Activated naive CD8-positive, alpha-beta T cell treated with anti-CD3 and anti-CD28 coated beads, Interleukin-2, amount 10 ng/mL, durations not matched to agents 7 days and 5 days (primary cell): ENCODE measurements at places on chromosomes 4 and X. TPM values are rescaled to one million over a fixed set of nuclear protein-coding genes. Genes with fewer than 3 reads are reported as not detected.

- H3K36me3 ChIP-seq: no peaks in the 10 kb centered on the region
- H3K4me3 ChIP-seq: no peak overlapping the region
- no peak overlapping the region for H3K27ac ChIP-seq
- H3K27me3 ChIP-seq: peaks cover 4% of the 10 kb centered on the region
These were observed 652.1 kb downstream of the ANKRD50 start for GRCh38 chr4:124060261-124060918.

DUSP21 gene
- total RNA-seq: not detected

- no peak overlapping the region for H3K27ac ChIP-seq
- H3K4me1 ChIP-seq: no peaks in the 10 kb centered on the region
- H3K36me3 ChIP-seq: peaks cover 4% of the 10 kb centered on the region
- DNase-seq: no peak
- H3K4me3 ChIP-seq: no peak overlapping the region
These were observed 31.5 kb downstream of the KLHL8 start for GRCh38 chr4:87188932-87189331.

- no peaks in the 10 kb centered on the region for H3K27me3 ChIP-seq
- H3K4me3 ChIP-seq: no peak overlapping the region
These were observed 1004.7 kb upstream of the LCORL start for GRCh38 chr4:19026281-19026680.

- H3K4me3 ChIP-seq: no peak overlapping the region
- no peaks in the 10 kb centered on the region for H3K4me1 ChIP-seq
- H3K36me3 ChIP-seq: no peaks in the 10 kb centered on the region
- no peak for DNase-seq
- H3K27ac ChIP-seq: no peak overlapping the region
These were observed 251.6 kb downstream of the USP46 start for GRCh38 chr4:52407545-52407944.

- DNase-seq: no peak
- no peaks in the 10 kb centered on the region for H3K27me3 ChIP-seq
- no peak overlapping the region for H3K27ac ChIP-seq
- H3K4me3 ChIP-seq: no peak overlapping the region
- peaks cover 18% of the 10 kb centered on the region for H3K36me3 ChIP-seq
- H3K4me1 ChIP-seq: no peaks in the 10 kb centered on the region
These were observed 55.4 kb downstream of the CLCN3 start for GRCh38 chr4:169675825-169676224.

DNA sequence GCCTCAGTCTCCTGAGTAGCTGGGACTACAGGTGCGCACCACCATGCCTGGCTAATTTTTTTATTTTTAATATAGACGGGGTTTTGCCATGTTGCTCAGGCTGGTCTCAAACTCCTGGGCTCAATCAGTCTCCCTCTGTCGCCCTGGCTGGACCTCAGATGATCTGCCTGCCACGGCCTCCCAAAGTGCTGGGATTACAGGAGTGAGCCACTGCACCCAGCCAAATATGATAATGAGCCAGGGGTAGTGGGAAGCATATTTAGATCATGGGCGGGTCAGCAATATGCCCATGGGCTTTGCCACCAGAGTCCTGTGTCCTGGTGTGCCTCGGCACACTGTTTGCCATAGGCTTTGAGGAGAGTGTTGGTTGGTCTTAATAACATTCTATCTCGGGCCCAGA lies 71.8 kb downstream of the FAM193A start:
- peaks cover 6% of the 10 kb centered on the region for H3K4me1 ChIP-seq
- peak; percentile 7 for DNase-seq
- H3K27me3 ChIP-seq: no peaks in the 10 kb centered on the region
- H3K27ac ChIP-seq: no peak overlapping the region
- no peak overlapping the region for H3K4me3 ChIP-seq

- no peak for DNase-seq
- H3K4me3 ChIP-seq: no peak overlapping the region
- H3K27me3 ChIP-seq: no peaks in the 10 kb centered on the region
- peaks cover 31% of the 10 kb centered on the region for H3K36me3 ChIP-seq
- H3K4me1 ChIP-seq: no peaks in the 10 kb centered on the region
These were observed 132.8 kb downstream of the ARHGEF9 start for GRCh38 chrX:63652086-63652765.

GRCh38 chr4:85778632-85779131 lies 303.7 kb downstream of the ARHGAP24 start:
- H3K4me3 ChIP-seq: no peak overlapping the region
- DNase-seq: no peak
- no peaks in the 10 kb centered on the region for H3K4me1 ChIP-seq
- peaks cover 2% of the 10 kb centered on the region for H3K27me3 ChIP-seq
- H3K36me3 ChIP-seq: no peaks in the 10 kb centered on the region

- peaks cover 4% of the 10 kb centered on the region for H3K4me1 ChIP-seq
- H3K27me3 ChIP-seq: no peaks in the 10 kb centered on the region
- no peak overlapping the region for H3K4me3 ChIP-seq
These were observed 34.0 kb downstream of the SLC9A6 start for GRCh38 chrX:136019226-136019625.

DCAF12L2 gene
- total RNA-seq: not detected

- H3K4me1 ChIP-seq: peaks cover 23% of the 10 kb centered on the region
- H3K4me3 ChIP-seq: no peak overlapping the region
- H3K27me3 ChIP-seq: no peaks in the 10 kb centered on the region
- DNase-seq: no peak
- no peak overlapping the region for H3K27ac ChIP-seq
These were observed 141.3 kb downstream of the MGST2 start for GRCh38 chr4:139806929-139807328.

DNA sequence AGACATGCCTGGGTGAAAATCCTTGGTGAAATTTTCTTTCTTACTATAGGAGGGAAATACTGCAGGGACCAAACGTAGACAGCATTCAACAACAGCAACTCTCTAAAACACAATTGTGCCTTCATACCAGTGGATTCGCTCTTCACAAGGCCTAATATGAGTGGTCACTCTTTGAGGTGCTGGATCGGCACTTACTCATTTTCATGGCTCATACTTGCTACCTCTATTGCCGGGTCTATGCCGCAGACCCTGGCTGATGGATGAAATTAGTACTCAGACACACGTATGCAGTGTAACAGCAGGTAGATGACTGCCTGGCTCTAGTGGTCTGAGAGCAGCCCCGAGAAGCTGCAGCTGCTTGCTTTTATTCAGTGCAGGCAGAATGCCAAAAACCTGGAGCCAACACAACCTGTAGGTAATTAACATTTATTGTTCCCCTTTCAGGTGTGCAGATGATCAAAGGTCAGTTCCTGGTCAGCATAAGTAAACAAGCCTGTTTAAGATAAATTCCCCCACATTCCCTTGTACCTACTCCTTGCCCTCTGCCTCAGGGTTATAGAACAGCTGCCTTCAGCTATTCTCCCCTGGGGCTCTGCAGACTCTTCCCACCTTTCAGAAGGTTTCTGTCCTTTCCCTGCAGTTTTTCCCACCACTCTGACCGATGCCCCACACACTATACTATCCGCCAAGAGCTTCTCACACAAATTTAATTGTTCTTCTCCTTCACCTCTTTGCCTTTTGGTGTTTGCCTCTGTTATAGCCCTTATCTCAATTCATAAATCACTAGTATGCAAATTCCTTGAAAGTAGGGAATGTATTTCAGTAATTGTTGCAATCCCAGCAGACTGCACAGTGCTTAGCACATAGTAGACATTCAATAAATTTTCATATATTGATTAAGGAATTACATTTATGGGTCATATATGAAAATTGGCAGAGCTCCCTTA lies 210.0 kb downstream of the SPANXN3 start:
- H3K27me3 ChIP-seq: no peaks in the 10 kb centered on the region
- H3K4me1 ChIP-seq: no peaks in the 10 kb centered on the region
- no peak overlapping the region for H3K27ac ChIP-seq
- no peak overlapping the region for H3K4me3 ChIP-seq

GRCh38 chr4:17966312-17966711 lies 55.2 kb downstream of the LCORL start:
- H3K4me3 ChIP-seq: no peak overlapping the region
- no peak overlapping the region for H3K27ac ChIP-seq
- peaks cover 4% of the 10 kb centered on the region for H3K36me3 ChIP-seq
- DNase-seq: no peak

PPP4R3C gene
- total RNA-seq: not detected

GRCh38 chrX:137426695-137427425 lies 139.1 kb upstream of the ZIC3 start:
- H3K36me3 ChIP-seq: no peaks in the 10 kb centered on the region
- peaks cover 2% of the 10 kb centered on the region for H3K4me1 ChIP-seq
- DNase-seq: no peak
- H3K27ac ChIP-seq: no peak overlapping the region

PRDM8 gene
- 9.5 TPM for total RNA-seq

- DNase-seq: no peak
- H3K27me3 ChIP-seq: no peaks in the 10 kb centered on the region
- no peaks in the 10 kb centered on the region for H3K4me1 ChIP-seq
- no peak overlapping the region for H3K4me3 ChIP-seq
- no peak overlapping the region for H3K27ac ChIP-seq
These were observed 32.0 kb downstream of the NAP1L2 start for GRCh38 chrX:73182502-73183114.

UGT8 gene
- total RNA-seq: 0.17 TPM

DNA sequence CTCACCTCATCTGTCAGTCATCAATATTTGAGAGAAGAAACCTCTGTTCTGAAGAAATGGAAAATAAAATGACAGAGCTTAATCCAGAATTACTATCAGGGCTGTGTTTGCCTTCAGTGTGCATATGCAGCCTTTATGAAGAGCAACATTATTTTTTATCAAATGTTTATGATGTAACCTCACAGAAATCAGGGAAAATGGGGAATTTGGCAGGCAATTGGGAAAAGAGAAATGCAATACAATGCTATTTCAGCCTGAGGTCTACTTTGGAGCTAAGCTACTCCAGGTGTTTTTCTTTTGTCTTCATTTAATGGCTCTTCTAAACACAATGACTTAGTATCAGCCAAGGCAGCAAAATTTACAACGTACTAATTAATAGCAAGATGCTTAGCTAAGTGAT lies 241.1 kb upstream of the TET2 start:
- no peak for DNase-seq
- H3K27me3 ChIP-seq: no peaks in the 10 kb centered on the region
- H3K36me3 ChIP-seq: peaks cover 7% of the 10 kb centered on the region

- no peak overlapping the region for H3K27ac ChIP-seq
- H3K36me3 ChIP-seq: no peaks in the 10 kb centered on the region
- H3K4me1 ChIP-seq: peaks cover 7% of the 10 kb centered on the region
- peaks cover 7% of the 10 kb centered on the region for H3K27me3 ChIP-seq
These were observed 13.3 kb downstream of the CETN2 start for GRCh38 chrX:152817078-152817764.

GRCh38 chrX:45445745-45446412 lies 245.2 kb upstream of the DIPK2B start:
- no peak overlapping the region for H3K27ac ChIP-seq
- no peak overlapping the region for H3K4me3 ChIP-seq
- DNase-seq: no peak
- H3K36me3 ChIP-seq: no peaks in the 10 kb centered on the region
- no peaks in the 10 kb centered on the region for H3K4me1 ChIP-seq

GRCh38 chrX:128619490-128619889 lies 567.3 kb upstream of the ACTRT1 start:
- no peak for DNase-seq
- no peaks in the 10 kb centered on the region for H3K36me3 ChIP-seq
- H3K4me3 ChIP-seq: no peak overlapping the region
- no peak overlapping the region for H3K27ac ChIP-seq
- no peaks in the 10 kb centered on the region for H3K27me3 ChIP-seq

DNA sequence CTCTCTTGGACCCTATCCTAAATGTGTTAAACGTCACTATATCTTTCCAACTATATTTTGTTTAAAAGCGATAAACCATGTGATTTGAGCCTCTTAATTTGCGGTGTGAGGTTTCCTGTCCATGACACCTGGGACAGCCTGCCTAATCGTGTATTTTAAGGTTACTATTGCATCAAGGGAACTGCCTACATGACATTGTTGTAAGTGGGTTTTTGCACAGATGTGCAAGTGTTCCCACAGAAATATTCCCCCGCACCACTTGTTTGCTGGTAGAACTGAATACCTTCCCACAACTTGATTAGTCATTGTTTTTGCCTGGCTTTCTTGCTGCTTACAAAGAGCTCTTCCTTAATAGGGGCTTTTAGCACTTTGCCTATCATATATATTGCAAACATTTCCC lies 5.1 kb upstream of the FAM184B start:
- H3K27me3 ChIP-seq: peaks cover 21% of the 10 kb centered on the region
- no peak overlapping the region for H3K4me3 ChIP-seq
- H3K36me3 ChIP-seq: peaks cover 16% of the 10 kb centered on the region
- peaks cover 6% of the 10 kb centered on the region for H3K4me1 ChIP-seq
- H3K27ac ChIP-seq: no peak overlapping the region

DNA sequence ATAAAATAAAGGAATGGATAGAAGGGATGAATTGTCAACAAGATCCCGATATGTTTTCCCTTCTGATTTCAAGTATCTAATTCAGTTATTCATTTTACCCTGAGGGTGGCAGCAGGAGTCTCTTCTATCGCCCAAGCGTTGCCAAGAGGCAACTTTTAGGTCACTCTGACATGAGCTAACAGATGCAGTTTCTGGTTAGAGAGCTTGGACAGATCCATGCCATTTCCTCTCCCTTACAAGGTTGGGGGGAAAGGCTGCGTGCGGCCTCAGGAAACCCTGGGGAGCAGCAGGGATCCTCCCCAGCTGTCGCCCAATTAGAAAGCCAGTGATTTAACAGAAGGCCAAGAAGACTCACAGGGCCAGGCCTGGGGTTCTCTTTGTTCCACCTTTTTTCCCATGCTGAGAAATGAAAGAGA lies 35.3 kb upstream of the WAS start:
- no peak overlapping the region for H3K27ac ChIP-seq
- H3K27me3 ChIP-seq: no peaks in the 10 kb centered on the region
- H3K4me3 ChIP-seq: no peak overlapping the region
- H3K4me1 ChIP-seq: peaks cover 3% of the 10 kb centered on the region
- no peak for DNase-seq
- H3K36me3 ChIP-seq: no peaks in the 10 kb centered on the region

GRCh38 chr4:53191997-53192396 lies 173.9 kb downstream of the SCFD2 start:
- H3K27me3 ChIP-seq: no peaks in the 10 kb centered on the region
- no peaks in the 10 kb centered on the region for H3K36me3 ChIP-seq
- no peak for DNase-seq
- H3K27ac ChIP-seq: no peak overlapping the region

DNA sequence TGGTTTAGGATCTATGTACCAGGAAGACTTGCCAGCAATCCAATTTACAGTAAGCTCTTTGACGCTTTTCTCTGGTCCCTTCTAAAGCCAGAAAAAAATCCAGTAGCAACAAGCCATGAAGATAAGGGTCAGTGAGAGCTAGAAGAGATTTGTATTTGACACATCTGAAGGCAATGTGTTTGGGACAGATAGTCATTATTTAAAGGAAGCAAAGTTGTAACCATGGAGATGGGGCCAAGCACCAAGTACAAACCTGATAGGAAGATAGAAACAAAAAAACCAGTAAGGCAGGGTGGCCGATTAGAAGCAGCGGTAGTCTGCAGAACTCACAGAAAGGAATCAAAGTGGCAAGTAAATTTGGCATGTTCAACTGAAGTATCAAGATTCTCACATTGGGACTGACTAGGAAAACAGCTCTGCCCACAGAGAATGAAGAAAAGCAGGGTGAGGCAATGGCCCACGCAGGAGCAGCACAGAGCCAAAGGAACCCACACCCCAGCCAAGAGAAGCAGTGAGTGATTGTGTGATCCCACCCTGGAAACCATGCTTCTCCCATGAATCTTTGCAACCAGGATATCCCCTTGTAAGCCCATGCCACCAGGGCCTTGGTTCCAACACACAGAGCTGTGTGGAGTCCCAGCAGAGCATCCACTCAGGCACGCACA lies 12.9 kb upstream of the C4orf54 start:
- no peaks in the 10 kb centered on the region for H3K36me3 ChIP-seq
- no peak for DNase-seq
- no peak overlapping the region for H3K4me3 ChIP-seq
- H3K27me3 ChIP-seq: peaks cover 14% of the 10 kb centered on the region
- H3K27ac ChIP-seq: no peak overlapping the region

IRS4 gene
- total RNA-seq: not detected

TMPRSS11F gene
- not detected for total RNA-seq
